Activated naive CD4-positive, alpha-beta T cell treated with anti-CD3 and anti-CD28 coated beads for 36 hours (primary cell): ENCODE measurements at places on chromosomes 13 and 19.

- DNase-seq, result peak; percentile 18
Observed at GRCh38 chr13:33015791-33016323, 366 bp upstream of the KL start.

DNA sequence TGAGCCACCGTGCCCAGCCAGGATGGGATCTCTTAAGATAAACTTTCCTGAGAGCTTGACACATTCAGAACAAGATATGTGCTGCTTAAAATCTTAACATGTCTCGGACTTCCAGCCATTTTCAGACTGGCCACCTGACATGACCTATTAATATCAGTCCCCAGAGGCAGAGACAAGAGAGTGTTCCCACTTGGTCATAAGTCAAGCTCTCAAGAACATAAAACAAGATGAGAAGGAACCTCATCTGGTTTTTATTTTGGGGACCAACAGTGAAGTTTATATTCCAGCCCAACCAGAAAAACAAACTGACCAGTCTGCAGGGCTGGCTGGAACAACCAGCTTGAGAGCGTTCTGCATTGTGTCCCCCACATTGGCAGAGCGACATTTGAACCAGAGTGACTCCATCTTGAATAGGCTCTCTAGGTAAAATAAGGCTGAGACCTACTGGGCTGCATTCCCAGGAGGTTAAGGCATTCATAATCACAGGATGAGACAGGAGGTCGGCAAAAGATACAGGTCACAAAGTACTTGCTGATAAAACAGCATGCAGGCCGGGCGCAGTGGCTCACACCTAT is 21.8 kb upstream of the PLEKHF1 start:
- DNase-seq, result no peak

DNA sequence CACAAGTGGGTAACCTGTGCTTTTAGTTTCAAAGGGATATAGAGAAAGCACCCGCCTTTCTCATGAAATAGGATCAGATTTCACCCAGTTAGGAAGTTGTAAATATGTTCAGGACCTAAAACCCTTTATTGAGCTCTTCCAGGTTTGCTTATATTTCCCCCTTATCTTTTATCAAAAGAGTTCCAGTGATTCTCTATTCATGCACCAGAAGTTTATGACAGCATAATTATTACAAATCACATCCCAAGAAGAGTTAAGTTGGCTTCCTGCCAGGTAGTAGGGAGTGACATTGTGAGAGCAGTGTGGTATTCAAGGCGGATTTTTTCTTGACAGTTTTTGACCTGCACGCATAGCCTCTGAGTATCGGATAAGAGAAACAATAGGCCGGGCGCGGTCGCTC is 190.3 kb downstream of the STK24 start:
- no peak for DNase-seq

- peak; percentile 21 for DNase-seq
Observed at GRCh38 chr19:12834976-12835757, 788 bp upstream of the RTBDN start.

GRCh38 chr19:42989851-42990250 is 36.4 kb downstream of the PSG11 start:
- no peak for DNase-seq

DNA sequence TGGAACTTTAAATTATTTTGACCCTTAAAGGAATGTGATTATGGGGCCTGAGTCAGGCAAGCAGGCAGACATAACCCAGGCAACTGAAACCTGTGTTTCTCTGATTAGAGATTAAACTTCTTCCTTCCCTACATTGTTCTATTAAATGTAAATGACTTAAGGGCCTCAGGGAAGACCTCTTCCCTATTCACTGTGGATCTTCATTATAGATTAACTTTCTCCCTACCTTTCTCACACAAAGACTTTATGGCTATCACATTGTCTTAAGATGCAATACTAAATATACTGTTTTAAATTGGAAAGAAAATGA is 8.8 kb upstream of the METTL21C start:
- DNase-seq, result no peak

DNA sequence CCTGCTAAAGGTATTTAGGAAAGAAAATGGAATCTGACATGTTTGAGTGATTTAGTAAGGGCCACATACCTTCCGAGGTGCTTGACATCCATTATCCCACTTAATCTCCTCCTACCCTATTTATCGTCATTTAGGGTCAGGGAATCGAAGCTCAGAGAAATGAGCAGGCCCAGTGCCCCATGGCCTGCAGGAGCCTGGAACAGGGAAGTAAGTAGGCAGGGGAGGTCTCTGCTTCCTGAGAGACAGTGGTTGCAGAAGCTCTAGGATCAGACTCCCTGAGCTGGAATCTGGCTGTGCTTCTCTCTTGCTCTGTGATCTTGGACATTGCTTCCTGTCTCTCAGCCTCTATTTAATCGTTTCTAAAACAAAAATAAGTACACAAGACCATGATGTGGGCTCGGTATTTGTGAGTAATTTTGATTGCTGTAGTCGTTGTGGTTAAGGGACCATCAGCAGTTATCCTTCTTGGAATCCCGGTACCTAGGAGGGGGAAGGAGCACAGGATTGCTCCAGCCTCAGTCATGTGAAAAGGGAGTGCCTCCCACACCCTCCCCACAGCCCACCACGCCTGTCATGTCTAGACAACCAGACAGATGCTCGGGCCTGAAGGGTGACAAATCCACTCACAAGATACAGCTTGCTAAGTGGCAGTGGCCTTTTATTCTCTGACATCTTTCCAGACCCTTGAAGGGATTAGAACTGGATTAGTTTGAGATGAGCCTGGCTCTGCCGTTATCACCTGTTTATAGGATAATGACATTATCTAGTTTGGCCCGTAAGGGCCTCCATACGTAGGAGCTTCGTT is 169.2 kb upstream of the TSHZ3 start:
- no peak for DNase-seq

GRCh38 chr19:48147597-48148175 is 22.5 kb downstream of the LIG1 start:
- no peak for DNase-seq

DNA sequence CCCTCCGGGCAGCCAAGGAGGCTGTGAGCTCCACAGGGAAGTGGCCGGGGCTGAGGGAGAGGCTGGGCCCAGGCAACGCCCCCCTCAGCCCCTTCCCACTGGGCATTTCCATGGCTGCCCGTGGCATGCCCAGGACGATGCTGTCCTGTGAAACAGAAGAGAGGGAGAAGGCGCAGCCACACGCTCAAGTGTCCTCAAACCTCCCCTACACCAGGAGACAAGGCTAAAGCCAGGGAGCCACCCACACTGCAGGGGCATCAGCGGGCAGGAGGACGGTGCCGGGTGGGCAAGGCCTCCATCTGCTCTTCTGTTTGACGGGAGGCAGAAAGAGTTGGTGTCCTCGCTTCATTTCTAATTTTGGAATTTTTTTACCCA is 14.2 kb upstream of the PROZ start:
- DNase-seq, result no peak

DNA sequence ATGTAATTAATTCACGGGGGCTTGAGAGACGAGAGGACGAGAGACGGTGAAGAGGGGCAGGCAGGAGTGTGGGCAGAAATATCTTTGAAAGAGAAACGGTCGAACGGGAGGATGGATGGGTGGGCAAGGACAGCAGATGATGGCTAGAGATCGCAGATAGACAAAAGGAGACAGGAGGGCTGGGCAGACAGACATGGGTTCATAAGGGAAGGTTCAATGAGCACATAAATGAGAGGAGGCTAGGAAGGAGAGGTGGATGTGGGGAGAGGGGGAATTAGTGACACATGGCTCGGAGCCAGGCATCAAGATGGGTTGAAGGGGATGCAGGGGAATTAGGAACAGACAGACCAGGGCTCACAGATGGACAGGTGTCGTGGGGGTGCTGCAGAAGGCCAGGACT is 1.1 kb downstream of the SYT3 start:
- DNase-seq, result no peak

GRCh38 chr13:32609428-32609827 is 23.2 kb downstream of the PDS5B start:
- no peak for DNase-seq

DNA sequence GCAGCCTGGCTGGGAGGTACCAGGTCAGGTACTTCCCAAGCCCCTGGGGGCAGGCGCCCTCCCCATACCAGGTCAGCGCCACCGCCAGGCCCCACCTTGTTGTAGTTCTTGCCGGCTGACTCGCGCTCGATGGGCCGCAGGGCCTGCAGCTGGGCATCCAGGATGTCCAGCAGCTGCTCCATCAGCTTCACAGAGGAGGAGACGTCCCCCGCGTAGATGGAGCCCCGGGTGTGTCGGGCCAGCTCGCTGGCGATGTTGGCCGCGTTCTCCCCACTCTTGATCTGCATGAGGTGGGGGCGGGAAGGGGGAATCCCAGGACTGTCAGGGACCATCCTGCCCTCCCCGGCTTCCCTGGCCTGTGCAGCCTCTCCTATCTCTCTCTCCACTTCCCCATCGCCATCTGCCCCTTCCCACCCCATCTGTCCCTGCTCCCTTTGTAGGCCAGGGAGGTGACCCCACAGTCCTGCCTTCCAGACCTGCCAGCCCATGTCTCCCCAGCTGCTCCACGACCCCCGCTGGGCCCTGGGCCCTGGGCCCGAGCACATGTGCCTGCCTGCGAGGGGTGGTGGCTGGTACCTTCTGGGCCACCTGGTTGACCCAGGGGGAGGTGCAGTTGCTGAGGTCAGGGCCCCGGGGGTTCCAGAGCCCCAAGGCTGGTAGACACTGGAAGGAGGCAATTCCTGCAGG is 23.8 kb upstream of the ASF1B start:
- DNase-seq, result no peak

DNA sequence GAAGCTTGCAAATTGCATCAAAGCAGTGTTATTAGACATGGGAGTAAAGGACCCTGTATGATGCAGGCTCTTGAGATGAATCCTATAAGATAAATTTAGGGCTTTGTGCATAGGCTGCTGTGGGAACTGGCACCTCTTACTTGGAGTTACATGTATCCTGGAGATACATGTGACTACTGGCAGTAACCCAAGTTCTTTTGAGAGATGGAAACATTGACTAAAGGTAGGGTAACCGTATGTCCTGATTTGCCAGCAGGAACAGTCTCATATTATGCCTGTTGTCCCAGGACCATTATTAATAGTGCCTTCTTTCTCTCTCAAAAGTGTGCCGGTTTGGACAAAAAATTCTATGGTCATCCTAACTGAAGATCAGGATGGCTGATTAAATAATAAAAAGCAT is 195.4 kb downstream of the LACC1 start:
- DNase-seq, result no peak

- peak; percentile 31 for DNase-seq
Observed at GRCh38 chr13:50359779-50360178, 344.5 kb downstream of the KCNRG start.

- no peak for DNase-seq
Observed at GRCh38 chr13:45208132-45208531, 7.3 kb upstream of the KCTD4 start.

GRCh38 chr13:66992183-66992582 is 238.0 kb downstream of the PCDH9 start:
- no peak for DNase-seq

- DNase-seq, result no peak
Observed at GRCh38 chr13:85694992-85695391, 104.2 kb downstream of the SLITRK6 start.
